Activated CD8-positive, alpha-beta memory T cell treated with anti-CD3 and anti-CD28 coated beads for 1 hour (primary cell): ENCODE measurements at places on chromosomes 2 and 18.

DNA sequence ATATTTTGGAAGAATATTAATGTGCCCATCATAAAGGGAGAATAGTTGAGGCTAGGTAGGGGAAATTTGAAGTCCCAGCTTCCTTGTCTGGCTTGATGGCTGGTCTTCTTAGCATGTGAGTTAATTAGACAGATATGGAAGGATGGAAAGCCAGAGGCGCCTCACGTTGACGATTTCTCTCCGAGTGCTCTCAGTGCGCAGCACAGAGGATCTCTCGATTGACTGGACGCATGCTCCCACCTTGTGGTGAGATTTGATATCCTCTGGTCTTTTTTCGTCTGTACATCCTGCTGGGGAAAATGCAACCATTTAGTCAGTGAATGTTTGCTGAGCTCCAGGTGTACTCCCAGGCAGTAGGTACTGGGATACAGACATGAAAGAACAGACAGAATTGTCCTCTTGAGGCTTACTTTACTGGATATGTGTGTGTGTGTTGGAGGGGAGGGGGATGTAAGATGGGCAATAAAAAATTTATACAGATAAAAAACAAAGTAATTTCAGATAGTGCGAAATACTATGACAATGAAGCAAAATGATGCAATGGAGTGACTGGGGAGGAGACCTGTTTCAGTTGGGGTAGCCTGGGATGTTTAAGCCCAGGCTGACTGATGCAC, 66.9 kb upstream of the ZNG1B start:
- DNase-seq, result peak; percentile 39

- DNase-seq, result no peak
Observed at GRCh38 chr18:10397004-10397403, 57.4 kb upstream of the APCDD1 start.

DNA sequence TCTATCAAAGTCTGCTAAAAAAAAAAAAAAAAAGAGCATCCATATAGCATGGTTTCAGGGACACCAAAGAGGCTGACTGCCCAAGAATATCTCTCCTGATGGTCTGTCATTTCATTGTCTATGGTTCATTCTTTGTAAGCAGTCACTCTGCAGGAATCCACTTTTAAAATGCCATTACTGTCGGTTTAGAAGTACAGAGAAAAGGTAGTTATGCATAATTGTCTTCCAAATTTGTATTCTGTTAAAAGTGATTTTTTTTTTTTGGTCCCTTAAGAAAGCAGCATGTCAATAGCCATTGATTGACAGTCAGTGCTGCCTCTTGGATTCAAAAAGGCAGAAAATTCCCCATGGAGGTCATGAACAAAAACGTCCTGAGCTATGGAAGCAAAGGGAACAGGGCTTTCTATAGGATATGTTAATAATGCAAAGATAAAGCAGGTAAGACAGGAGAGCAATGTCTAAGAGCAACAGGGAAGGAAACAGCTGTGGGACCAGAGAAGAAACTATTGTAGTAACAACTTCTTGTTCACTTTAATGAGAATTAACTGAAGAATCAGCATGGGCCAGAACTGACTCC, 245.8 kb downstream of the TMX3 start:
- DNase-seq, result no peak

DNA sequence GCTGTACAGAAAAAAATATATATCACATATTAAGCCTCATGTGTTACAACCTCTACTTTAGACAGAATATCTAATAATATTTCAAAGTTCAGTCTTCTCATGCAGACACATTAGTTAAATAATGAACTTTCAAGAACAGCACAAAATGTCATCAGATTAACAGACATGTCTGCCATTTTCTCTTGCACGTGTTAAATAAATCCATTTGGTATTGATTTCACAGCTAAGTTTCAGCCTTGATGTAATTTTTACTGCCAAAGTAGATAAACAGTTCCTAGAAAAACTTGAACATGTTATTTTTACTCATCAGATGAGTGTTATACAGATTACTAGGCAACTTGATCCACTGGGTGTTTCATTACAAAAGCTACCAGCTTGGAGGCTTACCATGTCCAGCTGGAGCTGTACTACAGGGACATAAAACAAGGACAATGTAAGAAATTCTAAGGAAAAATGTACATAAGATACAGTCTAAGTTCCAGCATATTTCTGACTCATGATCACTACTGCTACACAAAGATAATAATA, 290.7 kb upstream of the DDX18 start:
- DNase-seq, result no peak

DNA sequence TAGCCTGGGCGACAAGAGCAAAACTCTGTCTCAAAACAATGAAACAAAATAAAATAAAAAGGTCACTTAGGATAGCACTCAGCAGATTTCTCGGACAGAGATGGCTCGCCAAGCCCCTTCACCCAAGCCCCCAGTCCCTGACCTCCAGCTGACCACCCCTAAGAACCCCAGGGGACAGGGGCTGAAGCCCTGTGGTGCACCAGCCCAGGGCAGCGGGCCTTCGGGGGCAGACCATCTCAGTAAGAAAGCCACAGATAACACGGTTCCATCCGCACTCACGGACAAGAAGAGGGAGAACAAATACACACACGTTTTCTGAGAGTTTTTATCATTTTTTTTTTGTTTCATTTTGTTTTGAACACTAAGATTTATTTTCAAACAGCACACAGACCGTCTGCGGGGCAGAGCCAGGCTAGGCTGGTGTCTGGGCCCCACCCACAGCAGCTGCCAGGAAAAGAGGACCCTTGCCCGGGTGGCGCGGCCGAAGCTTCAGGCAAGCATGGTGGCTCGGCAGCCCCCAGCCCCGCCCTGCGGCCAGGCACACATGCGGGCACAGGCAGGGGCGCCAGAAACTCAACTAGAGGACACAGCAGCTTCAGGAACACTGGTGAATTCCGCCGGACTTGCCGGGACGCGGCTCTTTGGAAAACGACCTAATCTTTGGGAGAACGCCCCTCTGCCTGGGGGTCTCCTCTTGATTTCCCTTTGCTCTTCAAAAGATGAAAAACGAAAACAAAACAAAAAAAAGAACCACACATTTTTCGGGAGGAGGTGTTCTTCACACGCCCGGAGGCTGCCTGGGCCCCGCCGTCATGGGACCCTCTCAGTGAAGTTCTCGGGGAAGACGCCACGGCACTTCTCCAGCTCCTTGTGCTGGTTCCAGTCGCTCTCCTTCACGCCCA, 59.0 kb downstream of the BIN1 start:
- DNase-seq, result no peak

GRCh38 chr2:199973703-199974102, 18.3 kb downstream of the MAIP1 start:
- no peak for DNase-seq

DNA sequence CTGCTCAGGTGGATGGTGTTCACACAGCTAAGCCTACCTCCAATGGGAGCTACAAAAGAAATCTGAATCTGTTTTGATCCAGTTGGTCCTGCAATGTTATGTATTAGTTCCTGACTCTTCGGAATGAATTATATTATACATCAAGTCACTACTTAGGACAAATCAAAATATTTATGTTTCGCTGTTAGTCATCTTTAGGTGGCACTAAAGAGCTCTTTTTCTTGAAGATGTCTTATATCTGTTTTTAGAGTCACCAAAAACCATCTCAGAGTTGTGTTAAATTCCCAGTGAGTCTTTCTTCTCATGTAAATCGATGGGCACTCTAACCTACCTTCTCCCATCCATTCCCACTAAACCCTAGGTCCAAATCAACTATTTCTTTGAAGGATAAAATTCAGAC, 2.2 kb downstream of the DNER start:
- DNase-seq, result no peak

- DNase-seq, result no peak
Observed at GRCh38 chr2:85768713-85769112, 14.9 kb downstream of the ATOH8 start.

- DNase-seq, result no peak
Observed at GRCh38 chr2:69386360-69386759, 667 bp downstream of the GFPT1 start.

- DNase-seq, result no peak
Observed at GRCh38 chr2:234863043-234863934, 88.5 kb upstream of the SH3BP4 start.

- DNase-seq, result no peak
Observed at GRCh38 chr18:59432803-59433597, 73.9 kb upstream of the LMAN1 start.

DNA sequence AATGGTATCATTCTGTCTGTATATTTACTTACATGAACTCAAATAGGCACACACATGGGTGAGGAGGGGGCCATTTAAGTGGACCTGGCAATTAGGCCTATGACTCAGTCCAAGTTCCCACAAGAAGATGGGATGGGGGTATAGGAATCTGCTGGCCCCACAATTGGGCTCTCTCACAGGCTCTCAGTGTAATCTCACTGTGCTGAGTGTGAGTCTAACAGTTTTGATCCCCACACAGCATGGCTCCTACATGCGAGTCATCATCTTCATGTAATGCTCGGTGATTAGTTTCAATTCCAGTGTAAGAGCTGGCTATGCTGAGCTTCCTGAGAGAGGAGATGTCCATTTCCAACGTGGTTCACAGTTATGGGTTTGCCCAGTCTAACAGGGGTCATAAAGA, 114.0 kb downstream of the GATA6 start:
- no peak for DNase-seq

DNA sequence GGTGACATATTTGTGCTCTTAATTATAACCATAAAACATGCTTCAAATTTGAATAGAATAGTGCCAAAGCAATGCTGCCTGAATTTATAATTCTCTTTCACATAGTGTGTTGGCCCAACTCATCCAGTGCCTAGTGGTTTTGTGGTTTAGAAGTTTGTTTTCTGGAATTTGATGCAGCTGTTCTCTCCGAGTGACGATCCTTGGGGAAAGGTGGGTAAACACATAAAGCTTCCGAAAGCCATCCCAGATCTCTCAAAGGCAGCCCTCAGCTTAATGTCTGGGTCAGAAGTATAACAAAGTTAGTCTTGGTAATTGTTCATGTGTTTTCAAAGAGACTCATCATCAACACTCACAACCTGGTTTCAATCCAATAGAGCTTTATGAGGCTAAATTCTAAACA, 235.6 kb upstream of the CDH2 start:
- DNase-seq, result no peak

DNA sequence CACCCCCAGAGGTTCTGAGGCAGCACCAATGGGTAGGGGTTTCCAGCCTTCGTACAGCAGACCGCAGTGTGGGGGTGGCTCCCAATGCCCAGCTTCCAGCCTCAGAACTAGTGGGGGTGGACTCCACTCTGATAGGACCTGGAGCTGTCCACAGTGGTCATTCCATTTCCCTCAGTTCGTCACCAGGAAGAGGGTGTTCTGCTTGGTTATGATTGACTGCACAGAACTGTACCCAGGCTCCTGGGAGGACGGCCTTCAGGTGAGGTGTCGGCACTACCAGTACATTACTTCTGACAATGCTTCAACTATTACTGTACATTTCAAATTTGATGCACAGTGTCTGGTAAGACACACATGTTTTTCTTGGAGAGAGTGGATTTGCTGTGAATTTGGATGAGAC, 150.3 kb upstream of the CAPN13 start:
- no peak for DNase-seq

DNA sequence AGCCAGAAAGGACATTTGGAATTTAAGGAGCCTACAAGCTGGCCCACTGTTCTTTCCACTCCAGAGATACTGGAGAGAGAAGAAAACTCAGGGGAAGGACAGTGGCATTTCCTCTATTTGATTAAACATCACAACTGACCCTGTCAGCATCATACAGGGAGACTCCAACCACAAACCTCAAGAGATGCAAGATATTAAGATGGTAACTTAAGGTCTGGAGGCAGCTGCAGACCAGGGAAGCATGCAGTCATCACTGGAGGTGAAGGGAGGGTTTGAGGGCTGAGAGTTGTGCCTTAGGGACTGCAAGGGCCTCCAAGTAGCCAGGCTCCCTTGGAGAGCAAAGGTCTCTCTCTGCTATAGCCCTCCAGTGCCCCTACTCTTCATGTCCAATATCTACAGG, 67.4 kb downstream of the RNF152 start:
- no peak for DNase-seq

DNA sequence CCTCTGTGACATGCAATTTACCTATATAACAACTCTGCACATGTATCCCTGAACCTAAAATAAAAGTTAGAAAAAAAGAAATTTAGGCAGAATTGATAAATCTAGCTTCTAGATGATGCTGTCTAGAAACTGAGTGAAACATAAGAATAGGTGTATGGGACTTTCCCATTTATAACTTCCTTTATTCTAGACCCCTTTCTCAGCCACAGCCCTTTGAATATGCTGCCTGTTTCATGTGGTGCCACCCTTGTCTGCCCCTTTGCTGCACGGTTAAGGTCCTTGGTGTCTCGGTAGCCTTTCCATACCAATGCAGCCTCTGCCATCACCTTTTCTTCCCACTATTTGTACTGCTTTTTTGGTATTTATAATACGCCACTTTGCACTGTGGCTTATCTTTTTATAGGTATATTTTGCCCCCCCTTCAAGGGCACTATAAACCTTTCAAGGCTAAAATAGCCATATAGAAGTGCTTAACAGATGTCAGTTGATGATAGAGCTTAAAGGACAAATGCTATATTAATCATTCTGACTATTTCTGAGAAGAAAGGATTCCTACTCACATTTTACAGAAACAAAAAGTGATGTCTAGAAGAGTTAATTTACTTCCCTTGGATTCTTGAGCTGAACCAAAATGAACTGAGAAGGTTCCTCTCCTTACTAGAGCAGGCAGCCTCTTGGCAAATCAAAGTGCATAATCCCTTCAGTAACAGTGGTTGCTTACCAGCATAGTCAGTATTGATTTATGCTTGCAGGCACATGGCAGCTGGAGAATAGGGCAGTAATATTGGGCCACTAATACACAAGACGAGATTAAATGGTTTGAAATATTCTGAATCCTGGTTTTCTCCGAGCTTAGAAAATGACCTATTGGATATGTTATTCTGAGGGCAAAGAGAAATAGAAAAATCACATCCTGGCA, 88.1 kb upstream of the CYP26B1 start:
- no peak for DNase-seq

GRCh38 chr2:213679894-213680293, 395.6 kb downstream of the SPAG16 start:
- no peak for DNase-seq

DNA sequence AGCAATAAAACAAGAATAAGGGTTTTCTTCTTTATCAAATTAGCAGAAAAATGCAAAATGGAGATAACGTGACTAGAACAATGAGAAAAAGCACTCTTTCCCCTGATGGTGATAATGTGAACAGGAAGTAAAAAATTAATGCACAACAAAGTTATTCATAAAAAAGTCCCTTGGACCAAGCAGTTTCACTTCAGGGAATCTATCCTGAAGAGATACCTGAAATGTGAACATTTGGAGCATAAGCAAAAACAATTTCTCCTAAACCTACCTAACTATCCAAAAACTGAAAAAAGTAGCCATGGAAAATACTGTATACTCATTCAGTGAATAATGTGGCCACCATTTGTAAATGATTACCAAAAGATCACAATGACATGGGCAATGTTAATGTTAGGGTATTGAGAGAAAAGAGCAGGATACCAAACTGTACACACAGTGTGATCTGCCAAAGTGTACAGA, 48.7 kb downstream of the TRIP12 start:
- no peak for DNase-seq

DNA sequence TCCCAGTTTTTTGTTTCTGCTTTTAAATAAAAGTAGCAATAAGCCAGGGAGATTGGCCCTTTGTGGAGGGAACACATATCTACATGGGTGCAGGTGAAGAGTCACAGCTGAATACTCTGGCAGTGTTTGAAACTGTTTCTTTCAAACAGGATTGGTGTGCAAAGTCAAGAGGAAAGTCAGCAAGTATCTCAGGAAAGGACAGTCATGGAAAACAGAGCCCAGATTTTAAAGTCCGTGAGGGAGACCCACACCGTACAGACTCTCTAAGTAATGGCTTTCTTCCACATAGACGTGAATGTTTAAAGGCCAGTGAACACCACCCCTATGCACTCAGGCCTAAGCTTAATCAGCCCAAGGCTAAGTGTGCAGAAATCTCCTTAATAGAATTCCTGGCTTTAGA, 95.3 kb downstream of the GFPT1 start:
- DNase-seq, result no peak
